ENCODE measurements at places on chromosomes 7 and 10. TPM values are rescaled to one million over a fixed set of nuclear protein-coding genes. Genes with fewer than 3 reads are reported as not detected.

The CCDC7 gene
- polyA plus RNA-seq = 13.9 TPM

The SPACDR gene
- 0.65 TPM for polyA plus RNA-seq

The SDK1 gene
- polyA plus RNA-seq = 1.9 TPM

The GJD4 gene
- polyA plus RNA-seq = not detected

The GPER1 gene
- 26.0 TPM for polyA plus RNA-seq

The LRRTM3 gene
- polyA plus RNA-seq = not detected

The KCNH2 gene
- polyA plus RNA-seq = 13.4 TPM

The EN2 gene
- polyA plus RNA-seq = not detected

The SH2D4B gene
- polyA plus RNA-seq = not detected

The GIMAP8 gene
- polyA plus RNA-seq = 3.2 TPM

The BTBD16 gene
- not detected for polyA plus RNA-seq

The ATG9B gene
- 0.31 TPM for polyA plus RNA-seq

GRCh38 chr10:74145133-74145532 lies 5.5 kb downstream of the AP3M1 start:
- no peak for DNase-seq

GRCh38 chr7:12913002-12913401 lies 225.6 kb downstream of the ARL4A start:
- DNase-seq = no peak

- DNase-seq = peak; percentile 94
Measured at GRCh38 chr10:129963641-129964501, at the start of gene EBF3. EBF3 (minus strand) TSS chr10:129964274; CDS start chr10:129963768, 506 bp downstream.

- DNase-seq = no peak
Measured at GRCh38 chr10:78957471-78958039, 111.2 kb upstream of the ZMIZ1 start.

GRCh38 chr10:16987206-16987621 lies 142.4 kb downstream of the CUBN start:
- DNase-seq = no peak

- DNase-seq = no peak
Measured at GRCh38 chr10:101229266-101230182, at the start of gene LBX1. LBX1 (minus strand) TSS chr10:101229463; CDS start chr10:101228815, 648 bp downstream.

DNA sequence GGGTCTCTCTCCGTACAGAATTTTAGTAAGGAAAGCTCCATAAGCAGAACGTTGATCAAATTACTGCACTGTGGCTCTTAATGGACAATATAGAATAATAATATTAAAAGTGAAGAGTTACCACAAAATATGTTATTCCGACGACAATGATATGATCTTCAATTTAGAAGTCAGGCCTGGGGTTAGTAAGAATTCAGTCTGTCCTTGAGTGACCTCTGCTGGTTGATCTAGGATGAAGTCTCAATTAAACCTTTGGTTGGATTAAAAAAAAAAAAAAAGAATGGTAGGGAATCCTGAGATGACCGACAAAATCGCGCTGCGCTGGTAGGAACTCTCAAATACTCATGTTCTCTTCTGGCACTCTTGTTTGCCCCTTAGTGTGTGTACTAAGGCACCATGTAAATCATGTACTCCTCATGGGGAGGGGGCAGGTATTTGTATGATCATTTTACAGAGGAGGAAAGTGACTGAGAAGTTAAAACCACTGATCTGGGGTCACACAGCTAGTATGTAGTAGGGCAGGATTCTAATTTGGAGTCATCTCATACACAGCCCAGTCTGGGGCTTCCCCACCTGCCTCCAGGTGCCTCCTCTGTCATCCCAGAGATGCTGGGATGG lies 161.3 kb upstream of the NPVF start:
- DNase-seq = no peak

DNA sequence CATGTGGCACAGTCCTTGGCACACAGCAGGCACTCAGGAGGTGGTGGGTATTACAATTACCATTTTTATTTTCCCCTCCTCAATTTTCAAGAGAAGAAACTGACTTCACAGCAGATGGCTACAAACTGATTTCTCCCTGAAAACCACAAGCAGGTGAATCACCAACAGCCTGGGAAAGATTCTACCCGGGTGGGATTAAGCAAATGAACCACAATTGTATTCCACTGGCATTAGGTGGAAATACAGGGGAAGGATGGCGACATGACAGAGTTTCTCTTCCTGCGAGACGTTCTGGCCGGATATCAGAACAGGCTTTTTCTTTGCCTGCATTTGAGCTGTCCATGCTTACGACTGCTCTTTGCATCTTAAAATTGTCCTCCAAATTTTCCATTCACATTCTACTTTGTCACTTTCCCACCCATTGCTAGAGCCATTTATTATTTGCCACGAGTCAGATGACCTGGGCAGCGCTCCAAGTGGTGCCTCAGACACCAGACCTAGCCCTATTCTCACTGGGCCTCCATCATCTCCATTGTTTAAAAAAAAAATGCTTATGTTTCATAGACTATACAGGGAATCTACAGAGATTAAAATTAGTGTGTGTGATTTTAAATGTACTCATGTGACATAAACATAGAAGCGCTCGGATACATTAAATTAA lies 4.6 kb downstream of the DENND11 start:
- no peak for DNase-seq

DNA sequence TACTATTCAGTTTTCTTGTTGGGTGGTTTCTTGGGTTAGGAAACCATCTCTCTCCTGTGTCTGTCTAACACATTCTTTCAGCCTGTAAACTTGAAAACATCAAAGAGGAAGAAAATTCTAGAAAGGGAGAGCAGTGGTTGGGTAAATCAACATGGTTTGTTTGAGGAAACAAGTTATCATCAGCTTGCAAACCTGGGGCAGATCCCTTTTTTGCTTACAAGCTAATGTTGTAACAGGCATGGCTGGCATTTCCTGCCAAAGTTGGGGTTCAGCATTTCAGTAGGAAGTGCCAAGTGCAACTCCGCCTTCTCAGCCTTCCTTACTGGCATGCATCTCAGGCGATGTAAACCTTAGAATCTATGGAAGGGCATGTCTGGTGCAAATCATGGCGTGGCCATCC lies 112.6 kb downstream of the EEPD1 start:
- DNase-seq = peak; percentile 40

- DNase-seq = peak; percentile 27
Measured at GRCh38 chr7:130961128-130961601, 227.2 kb upstream of the KLF14 start.

- DNase-seq = no peak
Measured at GRCh38 chr10:58641708-58642107, 129.0 kb downstream of the BICC1 start.

DNA sequence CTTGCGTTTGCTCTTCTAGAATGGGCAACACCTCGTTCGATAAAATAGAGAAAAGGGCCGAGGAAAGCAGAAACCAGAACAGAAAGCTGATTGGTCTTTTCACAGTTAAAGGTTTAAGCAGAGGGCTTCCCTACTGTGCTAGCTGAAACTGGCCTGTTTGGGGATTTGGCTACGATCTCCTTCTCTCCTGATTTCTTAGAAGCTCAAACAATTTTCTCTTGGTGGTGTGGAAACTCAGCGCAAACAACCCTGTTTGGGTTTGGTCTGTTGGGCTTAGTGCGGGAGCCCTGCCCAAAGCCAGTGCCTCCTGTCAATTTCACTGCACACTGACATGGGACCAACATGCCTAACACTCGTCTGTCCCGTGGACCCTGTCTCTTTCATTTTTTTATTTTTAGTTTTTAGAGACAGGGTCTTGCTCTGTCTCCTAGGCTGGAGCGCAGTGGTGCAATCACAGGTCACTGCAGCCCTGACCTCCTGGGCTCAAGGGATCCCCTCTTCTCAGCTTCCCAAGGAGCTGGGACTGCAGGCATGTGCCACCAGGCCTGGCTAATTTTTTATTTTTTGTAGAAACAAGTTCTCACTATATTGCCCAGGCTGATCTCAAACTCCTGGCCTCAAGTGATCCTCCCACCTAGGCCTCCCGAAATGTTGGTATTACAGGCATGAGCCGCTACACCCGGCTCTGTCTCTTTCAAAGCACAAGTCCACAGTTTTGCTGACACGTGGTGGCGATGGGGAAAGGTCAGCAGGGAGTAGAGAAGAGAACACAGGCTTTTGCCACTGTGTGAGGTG lies 16.5 kb upstream of the BNIP3 start:
- DNase-seq = no peak

- peak; percentile 50 for DNase-seq
Measured at GRCh38 chr7:90216771-90217170, 5.2 kb downstream of the STEAP2 start.

DNA sequence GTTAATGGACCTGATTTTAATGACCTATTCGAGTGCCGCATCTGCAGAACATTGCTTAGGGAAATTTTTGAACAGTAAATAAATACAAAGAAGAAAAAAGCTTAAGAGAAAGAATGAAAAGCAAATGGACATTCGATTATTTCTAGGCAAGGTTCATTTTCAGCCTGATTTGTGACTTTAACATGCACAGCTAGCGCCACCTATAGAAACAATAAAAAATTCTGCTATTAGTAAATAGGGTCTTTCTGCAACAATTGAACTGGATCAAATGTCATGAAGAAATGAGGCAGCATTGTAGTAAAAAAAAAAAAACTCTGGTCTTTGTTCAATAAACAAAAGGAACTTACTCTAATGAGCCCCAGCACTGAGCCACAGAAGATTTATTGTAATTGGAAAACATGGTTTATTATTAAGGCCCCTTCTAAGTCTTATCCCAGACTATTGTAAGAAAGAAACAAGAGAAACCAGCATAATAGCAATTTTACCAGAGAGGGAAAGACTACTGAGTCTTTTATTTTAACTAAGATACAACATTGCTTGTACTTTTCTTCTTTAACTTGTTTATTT lies 41.4 kb upstream of the GHITM start:
- no peak for DNase-seq

DNA sequence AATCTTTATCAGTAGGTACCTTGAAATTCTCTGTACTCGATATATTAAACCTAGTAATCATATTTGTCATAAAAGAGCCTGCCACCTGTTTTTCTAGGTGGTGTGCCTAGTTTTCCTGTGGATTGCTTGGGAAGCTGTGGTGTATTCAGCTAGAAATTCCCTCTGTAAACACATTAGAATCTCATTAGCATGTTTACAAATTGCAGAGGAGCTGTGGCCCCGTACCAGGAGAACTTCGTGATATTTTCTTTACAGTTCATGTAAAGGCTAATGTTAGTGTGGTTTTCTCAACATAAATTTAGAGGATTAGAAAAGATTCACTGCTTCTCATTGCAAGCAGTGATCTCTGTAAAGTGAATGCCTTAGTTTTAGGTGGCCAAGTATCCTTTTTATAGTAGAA lies 144.7 kb downstream of the CCSER2 start:
- DNase-seq = no peak

- DNase-seq = no peak
Measured at GRCh38 chr7:29193316-29194205, 1.0 kb upstream of the CHN2 start.

DNA sequence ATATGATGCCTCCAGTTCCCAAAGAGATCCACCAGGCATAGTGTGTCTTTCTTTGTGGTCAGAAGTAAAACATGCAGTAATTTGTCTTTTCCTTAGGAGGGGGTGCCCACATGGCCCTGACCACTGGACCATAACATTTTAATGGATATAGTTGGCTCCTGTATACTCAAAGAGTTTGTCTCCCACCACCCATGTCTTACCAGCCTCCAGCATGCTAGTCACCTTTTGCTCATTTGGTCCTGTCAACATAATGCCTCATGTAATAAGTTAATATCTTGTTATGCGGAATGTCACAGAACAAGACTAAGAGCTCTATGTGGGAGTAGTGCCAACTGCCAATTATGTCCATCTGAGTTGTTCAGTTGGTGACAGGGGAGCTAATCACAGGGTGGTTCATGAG lies 83.4 kb upstream of the IFRD1 start:
- DNase-seq = no peak

GRCh38 chr7:111540199-111540815 lies 22.0 kb downstream of the IMMP2L start:
- DNase-seq = no peak

DNA sequence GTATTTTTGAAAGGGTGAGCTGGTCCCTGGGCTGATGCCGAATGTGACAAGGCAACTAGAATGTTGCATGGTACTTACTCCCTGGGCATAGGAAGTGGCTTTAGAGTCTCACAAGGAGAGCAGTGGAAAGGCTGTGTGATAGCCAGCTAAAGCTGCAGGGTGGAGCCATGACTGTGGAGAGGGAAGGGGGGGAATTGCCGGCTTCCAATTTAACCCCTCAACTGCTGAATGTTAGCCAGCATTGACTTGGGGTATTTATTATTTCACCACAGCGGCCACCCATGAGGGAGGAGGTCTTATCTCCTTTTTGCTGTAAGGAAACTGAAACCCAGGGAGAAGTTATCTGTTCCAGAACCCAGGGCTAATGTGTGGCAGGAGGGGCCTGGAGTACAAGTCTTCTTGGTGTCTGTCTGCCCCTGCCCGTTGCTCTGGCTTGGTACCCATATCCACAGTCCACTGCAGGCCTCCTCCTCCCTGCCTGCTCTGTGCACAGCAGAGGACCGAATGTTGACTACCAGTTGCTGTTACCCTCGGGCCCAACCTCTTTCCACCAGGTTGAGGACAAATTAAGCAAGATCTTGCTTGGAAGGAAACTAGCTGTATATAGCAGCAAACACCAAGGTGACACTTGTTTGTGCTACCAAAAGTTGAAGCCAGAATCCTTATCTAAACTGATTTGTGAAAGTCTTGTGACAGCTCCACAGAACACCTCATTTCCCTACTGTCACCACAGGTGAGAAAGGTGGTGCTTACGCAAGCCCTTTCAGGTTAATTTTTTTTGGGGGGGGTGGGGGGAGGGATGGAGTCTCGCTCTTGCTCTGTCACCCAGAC lies 37.6 kb downstream of the WBP1L start:
- no peak for DNase-seq

DNA sequence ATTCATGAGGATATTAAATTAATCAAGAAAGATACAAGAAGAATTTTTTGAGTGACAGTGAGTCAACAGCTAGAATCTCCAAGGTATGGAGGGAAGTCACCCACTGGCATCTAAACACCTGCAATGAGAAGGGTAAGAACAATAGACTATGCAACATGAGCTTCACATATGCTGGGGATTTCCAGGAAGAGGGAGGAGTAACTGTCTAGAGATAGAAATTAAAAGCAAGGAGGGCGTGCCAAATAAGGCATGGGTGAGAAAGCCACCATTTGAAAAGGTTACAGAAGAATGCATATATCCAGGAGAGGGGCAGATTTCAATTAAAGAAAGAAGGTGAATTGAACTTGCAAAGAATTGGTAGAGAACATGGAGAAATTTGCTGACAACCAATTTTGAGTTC lies 365.7 kb downstream of the GPR37 start:
- DNase-seq = no peak

- DNase-seq = no peak
Measured at GRCh38 chr10:22913474-22914092, 14.3 kb upstream of the ARMC3 start.

DNA sequence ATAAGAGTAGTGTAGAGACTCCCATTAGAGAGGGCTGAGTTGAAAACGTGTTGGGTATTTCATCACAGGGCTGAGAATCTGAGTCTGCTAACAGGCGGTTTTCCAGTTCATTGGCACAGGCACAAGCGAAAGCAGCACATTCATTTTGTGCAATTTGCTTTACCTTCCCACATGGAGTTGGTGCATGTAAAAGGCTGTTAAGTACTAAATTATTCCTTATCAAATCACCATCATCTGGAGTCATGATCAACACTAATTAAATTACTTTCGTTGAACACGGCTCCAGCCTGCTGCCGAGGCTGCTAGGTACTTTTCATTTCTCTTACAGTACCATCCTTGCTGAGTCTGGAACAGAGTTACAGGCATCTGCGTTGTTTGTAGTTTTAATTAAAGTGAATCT lies 43.8 kb downstream of the ETV1 start:
- DNase-seq = peak; percentile 65

Data from stomach (tissue), 19 donors.